CD4-positive, alpha-beta T cell treated with Interleukin-1 beta for 1 hour (primary cell): ENCODE measurements at places on chromosomes 11 and 22.

GRCh38 chr11:104881117-104881794, 17.0 kb downstream of the CASP12 start:
- no peak for DNase-seq

DNA sequence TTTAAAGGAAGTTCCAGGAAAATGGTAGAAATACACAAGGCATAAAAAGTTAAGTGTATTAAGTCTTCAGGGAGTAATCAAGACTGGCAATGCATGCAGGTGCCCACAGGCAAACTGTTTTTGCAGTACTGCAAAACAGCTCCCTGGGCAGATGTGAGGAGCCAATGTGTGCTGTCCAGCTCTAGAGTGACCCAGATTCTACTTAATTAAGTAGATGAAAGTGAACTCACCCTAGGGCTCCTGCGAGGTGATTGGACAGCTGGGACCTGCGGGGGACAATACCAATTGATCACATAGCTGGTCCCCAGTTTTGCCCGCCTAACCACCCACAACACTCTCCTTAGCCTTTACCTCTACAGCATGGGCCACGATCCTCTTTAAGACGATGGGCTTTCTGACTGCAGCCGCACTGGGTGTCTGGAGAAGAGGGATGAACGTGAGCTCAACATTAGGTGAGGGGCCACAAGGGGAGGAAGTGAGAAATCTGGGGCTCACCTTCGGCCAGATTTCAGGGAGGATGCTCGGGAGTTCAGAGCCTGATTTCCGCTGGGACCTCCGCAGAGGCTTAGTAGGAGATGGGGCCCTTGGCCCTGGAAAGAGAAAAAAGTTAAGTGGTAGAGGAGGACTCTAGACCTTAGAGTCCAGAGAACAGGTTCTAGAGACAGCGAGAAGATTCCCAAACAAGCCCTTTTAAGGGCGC, 556 bp downstream of the CDCA5 start:
- DNase-seq, result no peak

DNA sequence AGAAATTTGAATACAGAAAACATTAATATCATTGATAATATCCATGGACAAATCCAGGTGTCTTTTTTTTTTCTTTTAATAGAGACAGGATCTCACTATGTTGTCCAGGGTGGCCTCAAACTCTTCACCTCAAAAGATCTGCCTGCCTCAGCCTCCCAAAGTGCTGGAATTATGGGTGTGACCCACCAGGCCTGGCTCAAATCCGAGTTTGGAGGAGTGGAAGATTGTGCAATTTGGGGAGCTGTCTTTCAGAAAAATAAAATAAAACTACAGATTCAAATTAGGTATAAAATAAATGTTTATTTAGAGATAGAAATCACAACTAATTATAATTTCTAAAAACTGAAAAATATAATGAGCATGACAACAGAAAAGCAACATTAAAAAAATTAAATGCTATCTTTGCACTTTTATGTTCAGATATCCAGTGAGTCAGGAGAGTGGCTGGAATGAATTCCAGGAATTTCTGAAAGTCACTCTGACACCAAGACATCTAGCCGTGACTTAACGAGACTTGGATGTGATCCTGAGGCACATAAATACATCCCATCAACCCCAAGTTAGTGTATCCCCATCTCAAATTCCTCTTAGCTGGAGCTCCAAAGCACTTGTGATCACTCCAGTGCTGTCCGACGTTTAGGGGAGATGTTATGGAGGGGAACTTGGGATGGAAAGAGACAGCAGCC, 128.6 kb upstream of the THY1 start:
- DNase-seq, result no peak

- no peak for DNase-seq
Observed at GRCh38 chr11:17508306-17508705, 31.7 kb upstream of the ABCC8 start.

GRCh38 chr11:12968101-12968500, 41.0 kb upstream of the RASSF10 start:
- DNase-seq, result no peak

DNA sequence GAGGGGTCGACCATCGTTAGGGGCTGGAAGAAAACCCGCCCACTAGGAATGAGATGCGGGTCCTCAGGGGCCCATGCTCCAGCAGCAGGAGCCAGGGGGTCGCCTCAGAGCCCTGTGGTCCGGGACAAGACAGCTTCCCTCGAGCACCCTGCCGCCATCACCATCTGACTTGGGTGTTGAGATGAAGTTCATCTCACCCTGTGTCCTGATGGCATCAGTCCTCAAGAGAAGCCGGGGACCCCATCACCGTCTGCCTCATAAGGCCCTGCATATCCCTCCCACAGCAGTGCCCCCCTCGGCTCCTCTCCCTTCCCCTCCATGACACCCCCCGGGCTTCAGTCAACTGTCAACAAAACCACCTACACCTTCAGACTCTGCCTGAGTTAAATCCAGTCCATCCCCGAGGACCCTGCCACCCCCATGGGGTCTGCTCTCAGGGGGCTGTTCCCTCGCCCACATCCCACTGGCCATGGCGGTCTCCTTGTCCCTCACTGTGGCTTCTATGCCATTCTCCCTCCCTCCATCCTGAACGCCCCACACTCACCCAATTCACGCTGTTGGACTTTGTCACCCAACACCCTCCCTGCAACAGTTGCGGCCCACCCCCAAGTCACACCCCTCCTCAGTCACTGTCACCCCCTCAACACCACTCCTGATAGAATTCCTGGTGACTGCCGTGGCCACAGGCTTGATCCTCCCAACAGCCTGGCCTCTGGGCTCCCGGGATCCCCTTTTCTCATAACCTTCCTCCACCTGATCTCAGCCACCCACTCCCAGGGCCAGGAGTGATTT, 87.7 kb upstream of the RTL6 start:
- no peak for DNase-seq

DNA sequence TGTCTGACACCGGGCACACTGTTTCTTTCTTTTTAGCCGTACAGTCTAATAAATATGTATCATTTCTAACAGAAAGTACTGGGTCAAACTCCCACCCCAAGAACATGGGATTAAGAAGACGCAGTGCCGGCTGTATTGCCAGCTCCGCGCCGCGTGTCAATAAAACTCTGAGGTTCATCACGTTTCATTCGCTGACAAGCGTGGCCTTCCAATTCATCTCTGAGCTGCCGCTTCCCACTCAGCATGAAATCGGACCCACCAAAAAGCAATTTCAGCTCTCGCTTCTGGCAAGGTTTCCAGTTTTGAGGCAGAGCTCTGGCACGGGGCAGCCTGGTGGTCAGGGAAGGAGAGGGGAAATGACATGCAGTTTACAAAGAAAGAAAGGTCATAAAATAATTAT, 819.8 kb downstream of the OPCML start:
- DNase-seq, result no peak

GRCh38 chr11:114019046-114019445, 40.5 kb upstream of the ZBTB16 start:
- no peak for DNase-seq
